Lower leg skin (tissue), 4 donors: ENCODE measurements at places on chromosomes 7 and 10. TPM values are rescaled to one million over a fixed set of nuclear protein-coding genes. Genes with fewer than 3 reads are reported as not detected.

The ASB13 gene
- total RNA-seq: 9.9 TPM

The SLC25A28 gene
- total RNA-seq: 21.0 TPM

The NPY4R gene
- total RNA-seq: 1.9 TPM

DNA sequence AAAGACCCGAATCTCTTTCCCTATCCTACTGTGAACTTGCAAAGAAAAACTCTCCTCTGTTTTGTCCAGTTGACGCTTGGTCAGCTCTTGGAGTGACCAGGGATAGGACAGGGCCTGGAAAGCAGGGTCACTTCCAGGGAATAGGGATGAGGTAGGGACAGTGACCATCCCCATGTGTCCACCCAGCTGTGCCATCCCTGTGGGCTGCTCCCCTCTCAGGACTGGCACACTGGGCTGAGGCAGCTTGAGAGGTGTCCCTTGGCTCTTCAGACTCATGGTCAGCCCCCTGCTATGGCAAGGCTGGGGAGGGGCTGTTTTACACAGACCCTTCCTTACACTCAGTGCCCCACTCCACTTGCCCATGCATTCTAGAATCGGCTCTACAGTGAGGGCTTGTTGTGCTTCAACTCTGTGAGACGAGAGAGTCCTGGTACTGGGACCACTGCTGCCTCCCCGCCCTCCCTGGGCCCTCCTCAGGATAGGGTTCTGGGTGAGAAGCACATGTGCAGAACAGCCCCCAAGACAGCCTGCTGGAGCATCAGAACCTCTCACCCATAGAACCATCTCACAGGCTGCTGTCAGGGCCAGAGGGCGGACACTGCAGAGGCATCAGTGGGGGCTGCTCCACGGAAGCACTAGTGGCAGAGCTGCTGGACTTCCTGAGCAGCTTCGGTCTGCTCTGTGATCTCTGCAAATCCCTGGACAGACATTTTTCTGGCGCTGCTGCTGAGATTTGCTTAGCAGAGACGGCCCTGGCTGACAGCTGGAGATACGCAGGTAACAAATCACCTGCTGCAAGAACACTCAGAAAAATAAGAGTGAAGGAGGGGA is 202.8 kb upstream of the CXCL12 start:
- no peak for DNase-seq

DNA sequence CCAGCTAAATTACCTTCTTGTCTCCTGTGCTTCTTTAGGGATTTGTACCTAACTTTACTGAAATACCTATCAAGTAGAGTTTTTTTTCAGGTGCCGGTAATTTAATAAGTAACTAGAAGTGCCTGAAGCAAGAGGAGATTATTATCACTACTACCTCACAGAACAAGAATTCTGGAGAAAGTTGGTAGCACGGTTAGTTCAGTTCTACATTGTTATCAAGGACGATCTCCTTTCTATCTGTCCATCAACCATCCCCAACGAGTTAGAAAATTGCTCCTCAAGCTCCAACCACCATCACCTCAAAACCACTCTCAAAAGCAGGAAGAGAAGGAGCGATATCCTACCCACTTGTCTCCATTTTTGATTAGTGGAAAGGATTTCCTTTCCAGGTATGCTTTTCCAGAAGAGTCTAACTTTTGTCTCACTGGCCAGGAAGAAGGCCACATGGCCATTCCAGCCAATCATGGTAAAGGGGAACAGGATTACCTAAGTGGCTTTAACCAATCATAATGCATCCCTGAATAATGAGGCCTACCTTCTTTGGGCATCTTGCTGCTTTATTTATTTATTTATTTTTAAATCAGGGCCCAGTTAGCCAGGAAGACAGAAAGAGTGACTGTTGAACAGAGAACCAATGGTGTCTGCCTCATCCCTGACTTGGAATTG is 265.2 kb downstream of the SNX13 start:
- no peak for DNase-seq

DNA sequence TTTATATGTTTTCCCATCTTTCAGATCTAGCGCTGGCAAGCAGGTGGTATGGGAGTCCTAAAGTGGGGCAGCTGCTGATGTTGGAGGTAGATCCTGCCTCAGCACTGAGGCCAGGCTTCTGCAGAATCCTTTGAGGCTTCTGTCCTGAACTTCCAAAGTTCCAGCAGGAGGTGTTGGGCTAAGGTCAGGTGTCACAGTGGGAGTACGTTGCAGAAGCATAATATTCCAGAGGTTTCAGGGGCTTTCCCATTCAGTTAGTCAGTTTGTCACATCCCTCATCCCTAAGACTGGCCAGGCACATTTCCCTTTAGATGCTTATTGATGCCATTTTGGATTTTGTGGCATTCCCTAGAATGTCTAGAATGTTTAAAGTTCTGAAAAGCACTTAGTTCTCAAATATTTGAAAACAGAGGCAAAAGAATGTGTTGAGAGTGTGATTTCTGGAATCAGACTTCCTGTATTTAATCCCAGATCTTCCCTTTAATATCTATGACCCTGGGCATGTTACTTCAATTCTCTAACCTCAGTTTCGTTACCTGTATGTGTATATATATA is 319.1 kb upstream of the PHYHIPL start:
- DNase-seq: no peak

DNA sequence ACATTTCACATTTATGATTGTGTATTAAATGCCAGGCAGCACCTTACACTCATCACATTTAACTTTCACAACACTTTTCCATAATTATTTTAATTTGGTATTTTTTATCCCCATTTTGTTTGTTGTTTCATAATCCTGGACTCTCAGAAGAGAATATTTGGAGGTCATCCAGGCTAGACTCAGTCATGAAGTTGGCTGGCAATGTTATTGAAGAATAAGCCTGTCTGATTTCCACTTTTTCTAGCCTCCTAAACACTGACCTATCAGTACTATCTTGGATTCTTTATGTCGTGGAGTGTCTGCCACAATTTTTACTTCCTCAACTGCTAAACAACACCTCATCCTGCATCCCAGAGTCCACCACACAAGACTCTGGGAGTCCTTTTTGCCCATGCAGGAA is 372.3 kb upstream of the NRP1 start:
- DNase-seq: no peak

The SLC13A4 gene
- total RNA-seq: 0.63 TPM

- DNase-seq: no peak
Observed at GRCh38 chr7:108408296-108408991, 47.8 kb downstream of the NRCAM start.

The ITPRID1 gene
- total RNA-seq: 2.6 TPM

- no peak for DNase-seq
Observed at GRCh38 chr7:88399036-88399435, 92.3 kb upstream of the STEAP4 start.

GRCh38 chr7:114979388-114979787 is 57.5 kb downstream of the MDFIC start:
- no peak for DNase-seq

The A1CF gene
- total RNA-seq: not detected

GRCh38 chr7:36526863-36527548 is 137.3 kb downstream of the ANLN start:
- no peak for DNase-seq

GRCh38 chr7:139853506-139854123 is 24.6 kb downstream of the TBXAS1 start:
- peak; percentile 79 for DNase-seq

DNA sequence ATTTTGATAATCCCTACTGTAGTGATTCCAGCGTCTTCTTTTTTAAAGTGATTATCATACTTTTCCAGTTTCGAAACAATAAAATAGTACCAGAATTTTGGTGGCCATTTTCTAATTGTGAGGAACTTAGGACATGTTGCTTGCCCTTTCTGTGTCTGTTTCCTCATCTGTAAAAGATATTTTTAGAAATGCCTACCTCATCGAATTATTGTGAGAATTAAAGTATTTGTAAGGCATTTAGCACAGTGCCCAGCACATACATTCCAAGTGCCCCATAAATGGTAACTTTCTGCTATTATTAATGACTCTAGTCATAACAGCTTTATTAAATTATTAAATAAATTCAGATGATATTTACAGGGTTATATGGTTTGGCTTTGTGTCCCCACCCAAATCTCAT is 3.7 kb downstream of the CFAP69 start:
- DNase-seq: no peak

DNA sequence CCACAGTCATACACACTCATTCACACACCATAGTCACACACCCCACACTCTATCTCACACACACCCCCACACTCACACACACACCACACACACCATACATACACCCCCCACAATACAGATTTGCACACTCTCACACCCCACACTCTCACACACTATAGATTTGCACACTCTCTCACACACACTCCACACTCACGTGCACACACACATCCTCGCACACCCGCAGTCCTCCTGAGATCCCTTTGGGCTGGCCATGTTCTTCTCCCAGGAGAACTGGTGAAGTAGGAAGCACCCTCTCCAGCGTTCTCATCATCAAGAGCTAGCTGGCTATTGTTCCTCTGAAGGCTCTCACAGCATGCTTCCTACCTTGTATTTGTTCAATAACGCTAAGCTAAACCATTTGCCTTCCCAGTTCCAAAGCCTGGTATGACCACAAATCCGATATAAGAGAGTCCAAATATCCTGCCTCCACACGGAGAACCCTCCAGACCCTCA is 86.2 kb downstream of the HECW1 start:
- DNase-seq: no peak

DNA sequence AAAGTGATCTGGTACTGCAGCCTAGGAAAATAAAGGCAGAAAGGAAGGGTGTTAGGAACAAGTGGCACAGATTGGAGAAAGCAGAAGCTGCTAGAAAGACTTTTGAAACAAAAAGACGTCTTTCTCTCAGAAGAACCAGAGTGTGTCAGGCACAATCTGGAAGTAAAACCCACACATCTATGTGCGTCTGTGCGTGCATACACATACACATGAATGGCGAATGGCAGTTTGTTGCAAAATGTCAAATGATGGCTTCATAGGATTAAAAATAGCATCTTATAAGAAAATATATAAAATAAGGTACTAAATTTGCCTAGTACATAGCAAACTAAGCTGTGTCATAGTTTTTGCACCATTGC is 246.3 kb downstream of the CDK14 start:
- DNase-seq: no peak

DNA sequence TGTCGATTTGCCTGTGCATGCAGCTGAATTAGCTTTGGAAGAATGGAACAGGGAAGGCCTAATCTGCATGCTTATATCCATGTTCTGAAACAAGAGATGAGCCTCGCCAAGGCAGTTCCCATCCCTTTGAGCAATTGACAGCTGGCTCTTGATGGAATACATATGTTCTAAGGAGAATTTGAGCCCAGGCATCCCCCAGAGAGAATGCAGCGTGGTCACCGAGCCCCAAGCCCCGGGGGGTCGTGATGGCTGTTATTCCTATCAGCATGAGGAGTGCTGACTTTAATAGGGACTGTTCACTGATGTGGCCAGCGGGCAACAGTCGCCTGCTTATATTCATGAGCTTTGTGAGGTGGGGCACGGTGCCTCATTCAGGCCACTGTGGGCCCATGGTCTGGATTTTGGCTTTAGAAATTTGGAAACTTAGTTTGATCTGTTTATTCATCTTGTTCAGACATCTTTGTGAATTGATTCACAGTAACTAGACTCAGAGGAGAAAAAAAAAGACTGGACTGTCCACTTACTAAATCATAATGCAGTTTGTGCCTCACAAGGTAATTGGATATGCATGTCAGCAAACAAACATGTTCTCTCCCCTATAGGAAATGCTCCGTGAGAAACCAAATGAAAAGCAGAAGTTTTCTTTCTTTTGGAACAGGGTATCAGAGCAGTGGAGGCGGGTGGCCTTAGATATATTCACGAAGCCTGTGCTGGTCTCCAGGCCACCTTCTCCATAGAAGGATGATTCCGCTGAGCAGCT is 204.9 kb downstream of the CCDC3 start:
- DNase-seq: no peak

DNA sequence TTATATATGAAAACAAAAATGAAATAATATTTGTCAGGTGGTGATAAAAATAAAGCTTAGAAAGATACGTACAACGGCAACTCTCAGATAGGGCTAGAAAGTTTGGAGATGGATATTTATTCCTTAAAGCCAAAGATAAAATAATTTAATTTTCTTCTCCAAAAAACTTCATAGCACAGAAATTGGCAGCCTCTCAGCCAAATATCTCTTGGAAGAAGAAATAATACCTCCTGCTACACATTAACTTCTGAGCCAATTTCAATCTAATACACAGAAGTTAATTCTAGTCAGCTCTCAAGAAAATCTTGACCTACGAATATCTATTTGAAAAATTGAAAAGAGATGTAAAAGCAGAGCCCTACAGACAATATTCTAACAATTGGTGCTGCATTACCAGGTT is 122.4 kb downstream of the TES start:
- no peak for DNase-seq

GRCh38 chr10:74816824-74817498 is 9.4 kb upstream of the KAT6B start:
- no peak for DNase-seq

GRCh38 chr10:64880546-64880945 is 1359.3 kb downstream of the REEP3 start:
- DNase-seq: no peak

GRCh38 chr10:97007417-97007816 is 175.3 kb downstream of the LCOR start:
- DNase-seq: no peak

The ASB4 gene
- 0.45 TPM for total RNA-seq

DNA sequence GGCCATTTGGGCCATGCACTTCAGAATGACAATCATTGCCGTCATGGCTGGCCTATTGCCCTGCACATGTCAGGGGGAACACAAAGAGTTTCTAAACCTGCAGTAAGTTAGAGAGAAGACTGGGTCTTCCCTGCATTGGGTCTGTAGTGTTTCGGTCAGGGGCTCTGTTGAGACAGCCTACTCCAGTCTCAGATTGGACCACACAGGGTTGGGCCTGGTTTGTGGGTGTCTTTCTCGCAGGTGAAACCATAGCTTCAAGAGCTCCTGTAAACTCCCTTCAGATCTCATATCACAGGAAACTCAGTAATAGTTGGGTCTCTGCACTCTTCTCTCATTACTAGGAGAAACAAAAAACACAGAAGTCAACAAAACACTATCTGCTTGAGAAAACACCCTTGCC is 7.3 kb upstream of the TARP start:
- DNase-seq: no peak

The LRRC4 gene
- not detected for total RNA-seq

DNA sequence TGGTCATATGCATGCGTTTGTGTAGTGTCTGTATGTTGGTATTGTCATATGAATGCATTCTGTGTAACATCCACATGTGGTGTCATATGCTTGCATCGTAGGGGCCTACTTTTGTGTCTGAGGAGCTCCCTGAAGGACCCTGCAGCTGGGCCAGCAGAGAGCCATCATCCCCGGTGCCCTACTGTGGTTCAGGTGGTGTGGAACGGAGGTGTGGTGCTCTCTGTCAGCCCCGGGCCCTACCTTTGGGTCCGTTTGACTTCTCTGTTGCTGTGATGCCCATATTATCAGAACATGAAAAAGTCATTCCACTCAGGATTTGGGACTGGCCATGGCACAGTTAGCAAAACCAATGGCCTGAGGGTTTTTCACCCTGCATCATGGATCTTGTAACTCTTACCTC is 217.9 kb downstream of the ADARB2 start:
- peak; percentile 71 for DNase-seq

DNA sequence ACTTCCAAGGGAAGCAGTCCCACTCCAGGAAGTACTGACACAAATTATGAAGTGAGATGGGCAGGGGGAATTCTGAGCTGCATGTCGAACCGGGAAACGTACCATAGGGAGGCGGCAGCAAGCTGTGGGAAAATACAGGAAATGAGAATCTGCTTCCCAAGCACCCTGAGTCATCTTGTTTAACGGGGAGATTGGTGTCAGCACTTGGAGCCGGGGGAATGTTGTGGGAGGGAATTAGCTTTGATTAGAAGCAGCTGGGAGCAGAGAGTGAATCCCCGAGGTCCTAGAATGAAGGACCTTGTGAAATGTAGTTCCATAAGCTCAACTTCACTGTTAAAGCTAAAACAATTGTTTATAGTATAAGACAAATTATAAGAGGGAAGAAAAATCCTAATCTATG is 141.4 kb upstream of the PRKCQ start:
- peak; percentile 46 for DNase-seq
